NCI-H2227 treated with DMSO at 0.1 percent for 48 hours (cell line): ENCODE measurements at places on chromosomes 7 and 10.

GRCh38 chr7:101823096-101823495 lies 5.7 kb downstream of the CUX1 start:
- no peak for DNase-seq

DNA sequence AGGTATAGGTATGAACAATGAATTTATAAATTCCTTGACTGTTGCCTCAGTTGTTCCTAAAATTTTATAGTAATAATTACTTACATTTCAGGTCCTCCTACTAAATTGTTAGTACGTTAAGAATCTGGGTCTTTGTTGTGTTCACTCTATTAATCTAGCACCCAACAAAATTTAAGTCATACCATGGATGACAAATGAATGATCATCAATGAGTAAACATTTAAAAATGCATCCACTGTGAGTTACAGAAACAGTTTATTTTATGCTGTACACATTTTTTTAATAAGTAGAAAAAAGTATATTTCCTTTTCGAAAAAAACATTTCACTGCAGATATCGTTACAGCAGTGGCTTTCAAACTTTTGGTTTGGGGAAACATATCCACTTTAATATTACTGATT lies 265.2 kb downstream of the PCLO start:
- no peak for DNase-seq

GRCh38 chr7:124893140-124893827 lies 36.3 kb downstream of the POT1 start:
- DNase-seq: no peak

DNA sequence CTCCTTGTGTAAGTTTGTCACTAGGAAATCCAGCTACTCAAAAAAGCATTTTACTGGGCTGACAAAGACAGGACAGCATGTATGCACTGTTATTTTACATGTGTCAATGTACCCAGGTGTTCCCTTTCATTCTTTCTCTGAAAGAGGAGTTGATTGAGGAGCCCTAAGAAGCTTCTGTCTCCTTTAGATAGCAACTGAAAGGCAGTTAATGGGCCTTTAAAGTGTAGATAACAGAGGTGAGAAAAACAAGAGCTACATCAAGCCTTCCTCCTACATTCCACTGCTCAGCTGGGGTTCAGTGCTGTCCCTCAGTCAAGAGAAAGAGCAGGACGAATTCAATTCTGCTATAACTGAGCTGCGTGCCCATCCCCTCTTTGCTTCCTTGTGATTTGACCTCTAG lies 12.8 kb upstream of the WIPF3 start:
- no peak for DNase-seq

DNA sequence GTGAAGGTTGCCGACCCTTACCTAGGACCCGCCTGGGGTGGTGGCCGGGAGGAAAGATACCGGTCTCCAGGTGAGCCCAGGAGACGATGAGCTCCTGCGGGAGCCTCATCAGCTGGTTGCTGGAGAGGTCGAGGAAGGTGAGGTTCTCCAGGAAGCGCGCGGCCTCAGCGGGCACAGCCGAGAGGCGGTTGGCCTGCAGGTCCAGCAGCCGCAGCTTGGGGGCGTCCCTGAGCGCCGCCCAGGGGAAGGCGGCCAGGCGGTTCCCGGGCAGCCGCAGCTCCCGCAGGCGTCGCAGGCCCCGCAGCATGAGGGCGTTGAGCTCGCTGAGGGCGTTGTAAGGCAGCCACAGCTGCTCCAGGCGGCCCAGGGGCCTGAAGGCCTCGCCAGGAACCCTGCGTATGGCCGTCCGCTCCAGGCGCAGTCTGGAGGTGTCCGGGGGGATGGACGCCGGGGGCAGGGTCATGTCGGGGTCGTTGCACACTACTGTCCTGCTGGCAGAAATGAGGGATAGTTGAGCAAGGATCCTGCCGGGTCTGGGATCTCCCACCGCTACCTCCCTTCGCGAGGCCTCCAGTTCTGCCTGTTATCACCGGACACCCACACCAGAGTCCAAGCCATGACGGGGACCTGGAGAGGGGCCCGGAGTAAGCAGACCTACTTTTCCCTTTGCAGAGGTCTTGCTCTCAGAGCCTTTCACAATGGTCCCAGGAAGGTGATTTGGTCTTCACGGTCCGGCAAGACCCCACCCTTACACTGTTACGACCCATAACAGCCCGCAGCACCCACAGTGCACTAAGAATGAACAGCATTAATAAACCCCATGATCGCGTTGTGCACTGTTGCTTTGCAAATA lies 3.9 kb downstream of the LRIT1 start:
- no peak for DNase-seq

DNA sequence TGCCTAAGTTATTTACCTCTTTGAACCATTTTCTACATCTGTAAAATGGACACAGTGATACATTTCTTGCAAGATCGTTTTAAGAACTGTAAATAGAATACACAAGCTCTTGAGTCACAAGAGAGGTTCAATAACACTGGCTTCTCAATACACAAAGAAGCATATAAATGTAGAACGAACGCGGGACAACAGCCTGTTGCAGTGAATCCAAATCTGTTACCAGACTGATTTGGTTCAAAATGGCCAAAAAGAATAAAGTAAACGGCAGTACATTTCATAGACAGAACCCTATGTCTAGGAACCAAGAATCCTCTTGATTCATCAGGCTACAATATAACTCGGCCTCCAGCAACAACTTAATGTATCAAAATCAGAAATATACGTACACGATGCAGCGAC lies 701 bp downstream of the MTPAP start:
- DNase-seq: no peak

GRCh38 chr10:48400129-48400849 lies 93.8 kb downstream of the MAPK8 start:
- no peak for DNase-seq

GRCh38 chr10:3868271-3868664 lies 83.3 kb upstream of the KLF6 start:
- DNase-seq: no peak

DNA sequence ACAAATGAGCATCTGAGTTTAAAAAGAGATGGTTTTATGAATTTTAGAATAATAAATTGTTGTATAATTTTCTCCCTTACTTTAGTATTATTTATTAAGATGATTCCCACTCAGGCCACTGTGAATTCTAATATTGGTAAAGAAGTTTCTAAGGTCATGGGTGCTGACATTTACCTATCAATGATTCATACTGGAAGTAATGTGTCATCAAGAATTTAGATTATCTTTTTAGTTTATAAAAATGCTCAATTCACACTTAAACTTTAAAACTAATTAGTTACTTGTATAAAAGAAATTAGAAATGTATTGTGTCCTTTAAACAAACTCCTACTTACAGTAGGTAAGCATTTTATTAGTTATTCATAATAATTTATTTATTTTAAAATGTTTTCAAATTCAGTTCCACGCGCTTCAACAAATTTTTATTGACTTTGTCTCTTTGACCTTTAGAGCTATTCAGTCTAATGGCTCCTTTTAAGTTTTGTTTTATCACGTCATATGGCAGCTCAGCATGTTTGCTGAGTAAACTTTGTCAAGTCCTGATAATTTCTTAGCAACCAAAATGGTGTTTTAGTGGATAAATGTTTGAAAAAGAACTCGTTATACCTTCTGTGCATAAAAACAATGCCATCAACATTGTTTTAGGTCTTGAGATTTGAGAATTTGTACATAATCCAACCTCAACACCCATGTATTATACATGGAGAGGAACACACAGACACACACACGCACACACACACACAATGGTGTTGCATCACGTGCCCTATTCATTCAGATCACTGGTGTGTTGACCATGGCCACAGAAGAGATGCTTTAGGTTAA lies 15.1 kb upstream of the MRC1 start:
- no peak for DNase-seq

- no peak for DNase-seq
These were observed 26.0 kb downstream of the CRHR2 start for GRCh38 chr7:30656006-30656957.

- DNase-seq: no peak
These were observed 692.6 kb downstream of the SUGCT start for GRCh38 chr7:40827222-40828085.

DNA sequence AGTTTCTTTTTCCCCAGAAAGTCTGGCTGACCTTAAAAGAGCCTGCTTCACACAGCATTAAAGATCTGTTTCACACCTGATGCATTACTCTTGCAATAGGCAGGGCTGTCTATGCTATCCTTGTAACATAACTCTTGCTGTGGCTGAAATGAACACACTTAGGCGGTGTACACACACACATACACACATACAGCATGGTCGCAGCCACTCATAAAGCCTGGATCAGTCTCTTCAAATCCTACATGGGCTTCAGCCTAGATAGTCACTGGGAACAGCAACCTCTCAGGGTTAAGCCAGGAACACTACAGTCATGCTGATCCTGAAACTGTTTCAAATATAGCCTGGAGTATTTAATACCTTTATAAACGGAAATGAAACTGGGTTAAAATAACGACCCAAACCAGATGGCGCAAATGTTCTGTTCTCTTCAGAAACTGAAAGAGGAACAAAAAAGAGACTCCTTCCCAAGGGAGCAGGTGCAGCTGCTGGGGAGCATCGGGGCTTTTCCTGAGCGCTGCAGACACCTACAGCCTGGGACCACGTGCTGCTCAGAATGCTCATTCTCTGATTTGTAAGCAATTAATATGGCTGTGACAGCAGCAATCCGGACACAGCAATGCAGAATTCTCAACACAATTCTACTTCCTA lies 61.0 kb upstream of the SFMBT2 start:
- DNase-seq: no peak

- no peak for DNase-seq
These were observed 473.7 kb upstream of the PODXL start for GRCh38 chr7:132030086-132030568.

GRCh38 chr7:34059136-34059828 lies 153.9 kb downstream of the BMPER start:
- DNase-seq: no peak

DNA sequence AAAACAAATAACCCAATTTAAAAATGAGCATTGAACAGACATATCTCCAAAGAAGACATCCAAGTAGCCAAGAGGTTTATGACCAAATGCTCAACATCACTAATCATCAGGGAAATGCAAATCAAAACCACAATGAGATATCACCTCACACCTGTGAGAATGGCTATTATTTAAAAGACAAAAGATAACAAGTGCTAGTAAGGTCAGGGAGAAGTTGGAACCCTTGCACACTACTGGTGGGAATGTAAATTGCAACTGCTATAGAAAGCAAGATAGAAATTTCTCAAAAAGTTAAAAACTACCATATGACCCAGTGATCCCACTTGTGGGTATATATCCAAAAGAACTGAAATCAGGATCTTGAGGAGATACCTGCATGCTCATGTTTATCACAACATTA lies 49.5 kb downstream of the SGMS1 start:
- no peak for DNase-seq

DNA sequence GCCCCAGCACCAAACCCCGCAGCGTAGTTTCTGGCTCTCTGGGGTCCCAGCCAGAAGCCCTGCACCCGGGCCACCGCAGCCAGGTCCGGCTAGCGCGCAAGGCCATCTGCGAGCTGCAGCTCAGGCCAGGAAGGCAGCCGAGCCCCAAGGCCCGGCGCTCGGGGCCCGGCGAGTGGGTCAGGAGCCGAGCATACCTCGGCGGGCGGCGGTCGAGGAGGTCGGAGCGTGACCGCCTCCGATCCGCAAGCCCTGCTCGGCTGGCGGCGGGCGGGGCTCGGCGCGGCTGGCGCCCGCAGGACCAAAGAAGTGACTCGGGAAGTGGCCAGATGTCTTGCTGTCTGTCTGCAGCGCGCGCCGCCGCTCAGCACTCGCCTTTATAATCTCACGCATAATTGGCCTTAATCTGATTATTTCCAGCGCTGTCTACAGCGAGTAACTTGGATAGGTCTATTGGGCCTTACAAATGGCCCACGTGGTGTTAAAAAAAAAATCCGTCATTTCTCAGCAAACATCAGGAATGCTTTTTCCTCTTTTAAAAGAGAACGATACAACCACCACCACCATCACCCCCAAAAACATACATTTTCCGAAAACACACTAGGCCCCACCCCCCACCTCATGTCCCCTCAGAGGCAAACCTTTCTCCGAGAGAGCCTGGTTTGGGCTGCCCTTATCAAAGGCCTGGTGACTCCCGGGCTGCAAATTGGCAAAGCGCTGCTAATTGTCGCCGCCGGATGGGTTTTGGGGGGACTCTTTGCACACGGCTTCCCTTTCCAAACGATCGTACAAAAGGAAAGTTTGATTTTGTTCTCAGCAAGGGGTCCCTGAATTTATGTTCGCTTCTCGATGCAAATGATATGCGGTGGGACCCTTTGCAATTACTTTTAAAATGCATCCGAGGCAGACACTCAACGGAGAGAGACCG lies at the start of gene DRGX:
Gene DRGX (minus strand): TSS at position 349 of the 925 bp plus-strand sequence. CDS start 649 bp downstream, outside the sequence.
- no peak for DNase-seq

- DNase-seq: no peak
These were observed 100.6 kb upstream of the MDFIC start for GRCh38 chr7:114821030-114821900.

- DNase-seq: no peak
These were observed 16.1 kb downstream of the CALU start for GRCh38 chr7:128755075-128755818.

- DNase-seq: no peak
These were observed 171.0 kb upstream of the FOXP2 start for GRCh38 chr7:114243646-114244045.

GRCh38 chr10:47421057-47421952 lies 37.2 kb upstream of the ZNF488 start:
- no peak for DNase-seq

DNA sequence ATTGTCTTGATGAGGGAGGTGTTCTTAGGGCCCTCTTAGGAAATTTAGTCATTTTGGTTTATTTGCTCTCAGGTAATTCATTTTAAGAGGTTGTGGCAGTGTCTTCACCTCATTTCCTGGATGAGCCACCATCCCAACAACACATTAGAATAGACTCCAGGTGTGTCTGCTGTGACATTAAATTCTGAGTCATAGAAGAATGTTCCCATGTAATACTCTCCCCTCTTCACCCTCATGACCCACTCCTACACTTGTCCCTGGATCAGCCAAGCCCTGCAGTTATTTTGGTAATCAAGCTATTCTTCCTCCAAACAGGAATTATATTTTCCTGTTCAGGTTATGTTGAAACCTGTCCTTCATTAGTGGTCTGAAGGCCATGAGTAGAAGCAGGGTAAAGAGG lies 944.1 kb downstream of the SORCS3 start:
- no peak for DNase-seq

DNA sequence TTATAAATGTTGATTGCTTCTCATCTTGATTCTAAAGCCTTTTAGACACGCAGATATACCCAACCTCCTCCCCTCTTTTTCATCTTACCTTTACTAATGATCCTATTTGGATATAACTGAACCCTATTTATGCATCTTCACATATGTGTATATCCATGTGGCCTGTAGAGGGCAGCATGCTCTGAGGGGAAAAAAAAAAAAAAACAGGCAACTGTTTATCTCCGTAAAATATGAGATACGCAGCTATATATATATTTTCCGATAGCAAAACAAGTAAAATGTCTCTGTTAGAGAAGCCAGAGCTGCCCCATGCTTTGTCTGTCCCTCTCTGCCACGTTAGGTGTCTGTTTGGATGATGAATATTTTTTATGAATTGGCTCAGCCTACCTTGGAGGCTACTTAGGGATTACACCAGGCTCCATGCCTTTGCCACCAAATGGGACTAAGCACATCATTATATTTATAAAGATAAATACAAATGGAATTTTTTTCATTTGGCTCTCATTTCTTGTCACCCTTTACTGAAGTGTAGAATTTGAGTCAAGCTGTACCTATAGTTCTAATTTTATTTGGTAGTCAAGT lies 174.8 kb upstream of the FZD1 start:
- DNase-seq: peak; percentile 69
